ENCODE measurements at places on chromosomes 7 and 10.

DNA sequence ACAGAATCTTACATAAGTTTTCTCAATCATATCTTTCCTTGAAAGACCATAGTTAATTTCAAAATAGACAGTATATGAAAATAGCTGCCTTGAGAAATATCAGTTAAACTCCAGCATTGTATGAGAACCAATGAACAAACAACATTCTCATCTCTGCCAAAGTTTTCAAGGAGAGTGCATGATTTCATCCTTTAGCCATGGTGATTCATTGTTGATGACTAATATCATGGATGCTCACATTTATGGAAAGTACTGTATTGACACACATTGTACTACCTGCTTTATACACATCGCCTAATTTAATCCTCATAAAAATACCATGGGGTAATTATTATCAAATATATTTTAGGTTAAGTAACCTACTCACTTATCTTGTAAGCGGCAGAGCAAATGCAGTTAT, 250.3 kb downstream of the CNTNAP2 start:
- DNase-seq = no peak

DNA sequence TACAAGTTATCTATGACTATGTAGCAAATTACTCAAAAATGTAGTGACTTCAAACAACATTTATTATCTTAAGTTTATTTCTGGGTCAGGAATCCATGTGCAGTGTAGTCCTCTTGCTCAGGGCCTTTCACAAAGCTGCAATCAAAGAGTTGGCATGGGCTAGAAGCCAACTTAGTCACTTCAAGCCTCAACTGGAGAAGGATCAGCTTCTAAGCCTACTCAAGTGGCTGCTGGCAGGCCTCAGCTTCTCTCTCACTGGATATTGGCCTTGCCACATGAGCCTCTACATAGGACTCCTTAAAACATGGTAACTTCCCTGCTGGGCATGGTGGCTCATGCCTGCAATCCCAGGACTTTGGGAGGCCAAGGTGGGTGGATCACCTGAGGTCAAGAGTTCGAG, 5.0 kb upstream of the NFE2L3 start:
- DNase-seq = peak; percentile 14

- no peak for DNase-seq
Observed at GRCh38 chr7:38929460-38930171, 20.6 kb upstream of the VPS41 start.

DNA sequence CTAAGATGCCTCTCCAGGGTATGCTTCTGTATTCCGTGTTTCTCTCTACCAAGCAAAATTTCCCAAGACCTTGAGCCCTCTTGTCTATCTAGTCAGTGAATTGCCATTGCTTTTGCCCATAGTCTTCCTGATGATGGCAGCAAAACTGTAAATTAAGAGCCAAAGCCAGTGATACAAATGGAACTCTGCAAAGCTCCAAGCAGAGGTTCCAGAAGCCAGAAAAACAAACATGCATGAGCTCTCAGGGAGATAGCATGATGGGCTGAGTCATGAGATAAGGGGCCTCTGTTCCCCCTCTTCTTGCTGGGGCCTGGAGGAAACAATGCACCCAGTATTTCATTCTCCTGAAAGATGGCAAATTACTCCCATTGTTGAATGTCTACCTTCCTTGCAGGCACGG, 24.7 kb downstream of the LSMEM1 start:
- DNase-seq = no peak

- DNase-seq = no peak
Observed at GRCh38 chr7:64993901-64994300, 3.1 kb upstream of the ZNF117 start.

- no peak for DNase-seq
Observed at GRCh38 chr7:98077762-98078161, 28.9 kb upstream of the LMTK2 start.

DNA sequence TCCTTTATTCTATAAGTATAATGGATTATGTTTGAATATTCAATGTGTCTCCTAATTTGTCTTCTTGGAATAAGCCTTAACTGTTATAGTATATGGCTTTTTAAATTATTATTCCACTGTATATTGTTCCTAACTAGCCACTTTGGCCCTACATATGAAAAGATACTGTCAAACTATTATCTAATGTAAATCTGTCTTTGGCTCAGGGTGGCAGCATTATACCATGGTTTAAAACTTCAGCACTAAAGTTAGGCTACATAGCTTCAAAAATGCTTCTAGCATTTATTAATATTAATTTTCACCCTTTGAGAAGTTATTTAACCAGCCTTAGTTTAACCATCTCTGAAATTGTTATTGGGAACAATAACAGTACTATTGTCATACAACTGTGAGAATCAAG, 543.1 kb upstream of the MBL2 start:
- DNase-seq = no peak

DNA sequence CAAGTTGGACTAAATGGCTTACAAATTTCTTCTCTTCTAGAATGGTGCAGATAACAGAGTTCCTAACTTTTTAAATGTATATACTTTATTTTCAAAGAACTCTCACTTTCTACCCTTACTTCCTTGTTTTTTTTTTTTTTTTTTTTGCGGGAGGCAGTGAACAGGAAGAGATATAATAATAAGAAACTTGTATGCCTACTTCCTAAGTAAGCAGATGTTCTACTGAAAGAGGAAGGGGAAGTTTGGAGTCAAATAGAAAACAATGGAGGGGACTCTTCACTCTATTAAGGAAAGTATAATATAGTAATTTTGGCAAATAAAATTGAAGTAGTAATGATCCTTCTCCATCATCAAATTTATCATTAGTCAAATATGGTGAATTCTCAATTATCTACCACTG, 754.0 kb downstream of the KCNMA1 start:
- DNase-seq = no peak

DNA sequence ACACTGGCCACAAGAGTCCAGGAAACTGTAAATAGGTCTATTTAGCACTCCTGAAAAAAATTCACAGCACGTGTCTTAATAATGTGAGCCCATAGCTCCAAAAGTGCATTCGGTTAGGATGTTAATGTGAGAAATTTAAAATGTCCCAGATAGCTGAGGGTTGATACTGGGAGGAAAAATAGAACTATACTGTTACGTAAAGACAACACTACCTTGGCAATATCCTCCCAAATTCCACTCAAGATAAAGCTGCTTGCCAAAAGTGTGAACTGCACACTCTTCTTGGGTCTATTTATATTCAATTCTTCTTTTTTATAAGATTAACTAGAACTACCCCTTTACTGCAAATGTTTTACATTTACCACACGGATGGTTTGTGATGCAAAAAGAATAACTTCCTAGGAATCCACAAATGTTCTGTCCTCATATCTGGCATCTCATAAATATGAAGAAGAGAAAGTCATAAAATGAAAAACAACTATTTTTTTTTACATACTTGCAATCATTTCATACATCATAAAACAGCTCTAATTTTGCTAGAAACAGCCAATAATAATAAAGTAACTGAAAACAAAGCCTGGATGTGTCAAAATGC, 10.4 kb downstream of the RAB11FIP2 start:
- DNase-seq = peak; percentile 23

- no peak for DNase-seq
Observed at GRCh38 chr10:125451319-125451718, 231.6 kb downstream of the TEX36 start.

GRCh38 chr10:11886851-11887250, 63.7 kb downstream of the PROSER2 start:
- DNase-seq = no peak

- no peak for DNase-seq
Observed at GRCh38 chr10:44289125-44289524, 95.8 kb downstream of the CXCL12 start.

GRCh38 chr7:108384716-108385483, 71.3 kb downstream of the NRCAM start:
- DNase-seq = no peak

GRCh38 chr10:127492607-127493250, 56.4 kb upstream of the NPS start:
- no peak for DNase-seq

GRCh38 chr10:118305730-118306129, 36.4 kb downstream of the FAM204A start:
- DNase-seq = no peak

DNA sequence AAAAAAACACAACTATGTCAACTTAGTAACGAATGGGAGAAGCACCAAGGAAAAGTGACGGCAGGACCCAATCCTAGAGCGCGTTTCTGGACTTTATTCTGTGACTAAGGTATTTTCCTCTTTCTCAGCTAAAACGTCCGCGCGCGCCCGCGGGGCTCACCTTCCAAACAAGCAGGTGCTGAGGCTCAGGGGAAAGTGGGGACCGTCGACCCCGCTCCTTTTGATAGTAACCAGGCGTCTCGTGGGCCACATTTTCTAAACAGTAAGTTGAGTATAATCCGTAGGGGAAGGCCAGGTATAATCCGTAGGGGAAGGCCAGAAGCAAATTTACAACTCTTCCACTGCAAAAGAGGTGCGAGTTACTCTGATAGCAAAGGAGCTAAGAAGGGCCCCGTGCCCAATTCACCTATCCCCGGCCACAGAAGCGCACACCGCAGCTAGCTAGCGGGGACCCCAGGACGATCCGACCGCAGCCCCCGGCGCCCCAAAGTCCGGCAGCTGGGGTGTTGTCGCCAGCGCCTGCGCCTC, 743 bp downstream of the MKI67 start:
- no peak for DNase-seq

DNA sequence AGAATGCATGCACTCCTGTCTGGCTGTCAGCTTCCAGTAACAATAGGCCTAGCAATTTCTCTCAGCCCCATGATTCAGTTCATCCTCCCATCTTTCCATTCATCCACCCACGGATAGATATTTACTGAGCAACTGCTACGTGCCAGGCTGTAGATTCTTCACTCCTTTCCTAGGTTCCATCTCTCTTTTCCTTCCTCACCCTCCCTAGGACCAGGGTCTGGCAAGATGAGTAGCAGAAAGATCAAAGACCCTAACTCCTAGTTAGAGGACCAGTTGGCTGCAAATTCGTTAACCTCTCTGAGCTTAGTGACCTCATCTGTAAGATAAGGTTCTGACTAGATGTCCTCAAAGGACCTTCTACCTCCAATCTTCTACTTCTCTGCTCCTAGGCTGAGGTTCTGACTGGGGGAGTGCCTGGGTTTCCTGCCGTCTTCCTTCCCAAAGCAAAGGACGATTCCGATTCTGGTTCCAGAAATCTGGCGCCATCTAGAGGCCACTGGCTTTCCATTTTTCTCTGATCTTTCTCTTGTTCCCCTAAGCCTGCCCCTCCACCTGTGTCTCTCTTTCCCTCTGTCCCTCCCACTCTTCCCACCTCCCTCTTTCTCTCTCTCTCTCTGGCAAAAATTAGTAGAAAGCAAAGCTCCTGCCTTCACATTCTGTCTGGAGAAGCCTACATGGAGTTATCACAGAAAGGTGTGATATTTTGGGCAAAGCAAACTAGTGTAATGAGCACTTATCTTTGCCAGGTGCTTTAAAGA, 26.2 kb downstream of the TBATA start:
- DNase-seq = peak; percentile 38

DNA sequence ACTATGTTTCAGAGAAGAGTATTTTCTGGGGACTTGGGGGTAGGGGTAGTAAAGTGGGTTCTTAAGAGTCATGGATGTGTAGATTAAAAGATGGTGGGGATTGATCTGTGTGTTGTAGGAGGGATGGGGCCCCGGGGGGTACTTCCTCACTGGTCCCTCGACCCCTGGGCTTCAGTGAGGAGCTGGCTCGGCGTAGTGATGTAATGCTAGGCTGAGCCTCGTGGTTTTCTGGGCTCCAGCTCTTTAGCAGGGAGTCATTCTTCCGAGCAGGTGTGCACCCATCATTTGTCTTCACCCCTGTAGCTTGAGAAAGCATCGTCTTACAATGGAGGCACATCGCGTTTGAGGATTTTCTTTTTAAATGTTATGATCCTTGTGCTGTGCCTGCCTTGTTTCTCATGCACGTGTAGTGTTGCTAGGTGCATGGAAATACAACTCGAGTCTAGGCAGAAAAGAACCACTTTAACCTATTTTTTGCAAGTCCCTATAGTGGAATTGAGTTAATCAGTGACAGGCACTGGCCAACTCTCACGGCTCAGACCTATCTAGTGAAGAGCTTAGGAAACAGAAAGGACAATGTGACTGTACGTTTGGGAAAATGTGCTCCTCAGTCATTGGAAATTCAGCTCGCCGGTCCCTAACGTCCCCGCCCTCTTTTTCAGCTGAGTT, 106.1 kb upstream of the BTBD16 start:
- DNase-seq = no peak

GRCh38 chr7:41103331-41103730, 599.6 kb downstream of the INHBA start:
- no peak for DNase-seq

DNA sequence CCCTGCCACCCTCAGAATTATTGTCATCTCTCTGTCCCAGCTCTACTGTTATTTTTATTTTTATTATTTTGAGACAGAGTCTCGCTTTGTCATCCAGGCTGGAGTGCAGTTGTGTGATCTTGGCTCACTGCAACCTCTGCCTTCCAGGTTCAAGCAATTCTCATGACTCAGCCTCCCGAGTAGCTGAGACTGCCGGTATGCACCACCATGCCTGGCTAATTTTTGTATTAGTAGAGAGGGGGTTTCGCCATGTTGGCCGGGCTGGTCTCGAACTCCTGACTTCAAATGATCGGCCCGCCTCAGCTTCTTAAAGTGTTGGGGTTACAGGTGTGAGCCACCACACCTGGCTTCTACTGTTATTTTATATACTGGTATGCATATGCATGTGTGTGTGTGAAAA, 11.0 kb downstream of the CALHM2 start:
- DNase-seq = no peak

- no peak for DNase-seq
Observed at GRCh38 chr7:141944811-141945210, 2.0 kb downstream of the CLEC5A start.

- no peak for DNase-seq
Observed at GRCh38 chr10:1061930-1062774, 6.0 kb downstream of the WDR37 start.

DNA sequence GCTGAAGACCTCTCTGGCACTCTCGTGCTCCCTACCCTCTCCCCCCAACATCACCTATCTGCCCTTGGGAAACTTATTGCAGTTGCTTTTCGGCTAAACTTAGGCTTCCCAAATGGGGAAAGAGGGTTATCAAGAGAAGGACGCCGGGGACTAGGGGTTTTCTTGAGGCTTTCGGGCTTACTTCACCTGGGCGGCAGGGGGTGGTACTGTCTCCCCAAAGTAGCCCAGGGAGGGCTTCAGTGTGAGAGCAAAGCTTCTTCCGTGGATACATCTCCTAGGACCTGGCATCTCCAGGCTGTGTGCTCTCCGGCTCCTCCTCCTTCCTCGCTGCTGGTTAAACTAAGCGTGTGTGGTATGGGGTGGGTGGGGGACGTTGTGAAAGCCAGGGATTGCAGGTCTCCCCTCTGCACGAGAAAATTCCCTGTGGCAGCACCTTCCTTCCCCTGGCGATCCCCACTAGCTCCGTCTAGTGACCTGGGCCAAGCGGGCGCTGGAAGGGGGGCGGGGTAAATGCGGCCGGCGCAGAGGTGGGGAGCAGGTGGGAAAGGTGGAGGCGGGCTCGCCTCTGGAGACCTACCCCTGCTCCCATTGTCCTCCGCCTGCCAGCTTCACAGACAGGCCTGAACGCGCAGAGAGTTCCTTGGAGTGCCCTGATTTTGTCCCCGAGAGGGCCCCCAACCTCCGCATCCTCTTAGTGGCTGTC, 1.1 kb downstream of the PLXDC2 start:
- DNase-seq = no peak

Data from AG09309 (cell line).